ENCODE measurements at places on chromosomes 7 and 10.

DNA sequence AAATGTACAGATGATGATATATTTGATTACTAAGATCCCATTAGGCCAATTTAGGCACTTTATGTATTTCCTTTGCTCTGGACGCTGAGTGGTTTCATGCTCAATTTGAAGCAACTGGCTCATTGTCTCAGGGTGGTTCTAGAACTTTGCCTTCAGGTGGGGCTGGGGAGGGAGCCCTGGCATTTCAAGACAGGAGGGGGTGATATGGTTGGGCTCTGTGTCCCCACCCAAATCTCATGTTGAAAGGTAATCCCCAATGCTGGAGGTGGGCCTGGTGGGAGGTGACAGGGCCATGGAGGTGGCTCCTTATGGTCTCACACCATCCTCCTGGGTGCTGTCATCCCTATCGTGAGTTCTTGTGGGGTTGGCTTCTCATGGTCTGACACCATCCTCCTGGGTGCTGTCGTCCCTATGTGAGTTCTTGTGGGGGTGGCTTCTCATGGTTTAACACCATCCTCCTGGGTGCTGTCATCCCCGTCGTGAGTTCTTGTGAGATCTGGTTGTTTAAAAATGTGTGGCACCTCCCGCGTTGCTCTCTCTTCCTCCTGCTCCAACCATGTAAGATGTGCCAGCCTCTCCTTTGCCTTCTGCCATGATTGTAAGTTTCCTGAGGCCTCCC lies 151.5 kb upstream of the KLF6 start:
- DNase-seq = no peak

DNA sequence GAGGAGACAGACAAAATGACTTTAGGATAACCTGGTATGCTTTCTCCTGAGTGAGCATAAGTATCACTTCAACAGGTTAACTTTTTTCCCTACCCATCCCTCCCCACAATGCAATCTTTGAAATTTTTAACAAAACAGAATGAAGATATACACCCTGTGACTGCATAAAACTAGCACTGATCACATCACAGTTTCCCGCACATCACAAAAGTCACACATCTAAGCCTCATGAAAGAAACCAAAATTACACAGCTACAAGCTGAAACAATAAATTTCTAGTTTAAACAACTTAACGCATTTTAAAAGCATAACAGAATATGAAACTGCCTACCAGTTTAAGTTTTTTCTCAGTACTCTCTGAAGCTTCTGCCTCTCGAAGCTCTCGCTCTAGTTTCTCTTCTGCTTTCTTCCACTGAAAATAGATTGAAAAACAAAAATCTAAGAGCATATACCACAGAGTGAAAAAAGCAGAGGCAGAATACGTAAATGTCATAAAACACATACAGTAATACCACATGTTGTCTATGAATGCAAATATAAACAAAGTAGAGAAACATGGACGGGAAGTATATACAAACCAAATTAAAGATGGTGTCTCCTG lies 18.1 kb downstream of the NOC3L start:
- no peak for DNase-seq

- DNase-seq = no peak
Observed at GRCh38 chr10:69181433-69181832, 1.4 kb downstream of the SUPV3L1 start.

GRCh38 chr10:36634916-36635315 lies 490.5 kb upstream of the ANKRD30A start:
- no peak for DNase-seq

- no peak for DNase-seq
Observed at GRCh38 chr7:99437946-99438572, 539 bp downstream of the PTCD1 start.

DNA sequence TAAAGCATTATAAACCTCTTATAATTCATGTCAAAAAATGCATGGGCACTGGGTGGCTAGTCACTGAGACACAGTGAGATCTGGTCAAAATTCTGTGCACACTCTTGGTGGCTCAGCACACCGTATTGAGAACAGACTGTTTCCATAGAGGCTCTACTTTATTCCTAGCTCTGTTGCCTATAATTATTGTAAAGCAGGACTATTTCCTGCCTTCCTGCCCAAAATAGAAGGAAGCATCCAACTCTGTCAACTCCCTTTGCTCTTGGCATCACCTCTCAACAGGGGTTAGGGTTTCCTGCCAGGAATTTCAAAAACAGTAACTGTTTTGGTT lies 45.1 kb downstream of the PTN start:
- DNase-seq = no peak

- DNase-seq = no peak
Observed at GRCh38 chr7:134888141-134888740, 98.1 kb upstream of the AGBL3 start.

GRCh38 chr10:102919992-102920739 lies 2.1 kb downstream of the CNNM2 start:
- DNase-seq = no peak

- DNase-seq = peak; percentile 12
Observed at GRCh38 chr7:89661876-89662275, 492.4 kb upstream of the STEAP1 start.

GRCh38 chr10:90288391-90288933 lies 569.4 kb downstream of the HTR7 start:
- peak; percentile 11 for DNase-seq

DNA sequence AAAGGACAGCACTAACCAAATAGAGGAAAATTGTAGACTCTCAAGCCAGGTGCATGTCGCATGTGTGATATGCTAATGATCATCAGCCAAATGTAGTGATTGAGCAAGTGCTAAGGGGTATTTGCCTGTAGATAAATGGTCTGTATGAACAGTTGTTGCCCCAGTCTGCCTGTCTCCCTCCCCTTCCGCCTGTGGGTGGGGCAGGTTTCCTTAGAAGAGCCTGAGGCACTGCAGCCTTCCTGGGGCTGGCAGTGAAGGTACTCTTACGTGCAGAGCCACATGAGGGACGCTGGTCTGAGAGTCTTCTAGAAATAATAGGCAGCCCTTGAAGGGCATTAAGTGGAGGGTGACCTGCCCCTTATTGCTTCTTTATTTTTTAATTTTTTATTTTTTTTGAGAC lies 152.1 kb downstream of the SNX10 start:
- no peak for DNase-seq

GRCh38 chr7:209906-210305 lies 17.5 kb downstream of the FAM20C start:
- DNase-seq = no peak

DNA sequence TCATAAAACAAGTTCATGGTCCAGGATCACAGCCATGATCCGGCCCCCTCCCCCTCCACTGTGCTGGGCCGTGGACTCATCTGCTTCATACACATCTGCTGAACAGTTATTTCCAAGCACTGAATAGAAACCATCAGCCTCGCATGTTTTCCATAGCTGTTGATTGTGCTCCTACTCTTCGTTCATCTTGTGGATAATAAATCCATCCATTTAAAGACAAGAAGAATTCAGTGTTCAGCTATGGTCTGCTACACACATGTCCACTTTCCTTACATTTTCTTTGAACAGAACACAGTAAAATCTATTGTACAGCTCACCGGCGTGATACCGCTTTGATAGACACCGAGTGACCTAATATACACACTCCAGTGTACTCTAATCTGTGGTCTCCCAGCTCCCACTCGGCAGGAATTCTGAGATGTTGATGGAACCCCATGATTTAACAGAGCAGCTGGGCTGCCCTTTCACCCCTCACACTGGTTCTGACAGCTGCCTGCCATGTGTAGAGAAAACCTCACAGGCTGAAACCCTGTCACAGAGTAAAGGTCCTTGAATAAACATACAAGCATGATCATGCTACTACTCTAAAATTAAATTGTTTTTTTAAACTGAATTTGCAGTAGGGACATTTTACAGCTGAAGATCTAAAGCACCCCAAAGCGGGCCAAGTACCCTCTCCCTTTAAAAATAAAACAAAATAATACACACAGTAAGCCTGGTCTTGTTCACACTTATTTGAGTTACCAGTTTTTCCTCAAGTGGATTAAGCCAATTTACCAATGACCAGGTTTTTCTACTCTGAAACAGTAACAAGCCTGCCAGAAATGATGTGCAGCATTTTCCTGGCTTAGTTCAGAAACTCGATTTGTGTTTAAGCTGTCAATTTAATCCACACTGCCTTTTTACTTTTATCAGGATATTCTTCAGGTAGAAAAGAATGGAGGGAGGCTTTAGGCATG lies 95.1 kb upstream of the FZD1 start:
- no peak for DNase-seq

DNA sequence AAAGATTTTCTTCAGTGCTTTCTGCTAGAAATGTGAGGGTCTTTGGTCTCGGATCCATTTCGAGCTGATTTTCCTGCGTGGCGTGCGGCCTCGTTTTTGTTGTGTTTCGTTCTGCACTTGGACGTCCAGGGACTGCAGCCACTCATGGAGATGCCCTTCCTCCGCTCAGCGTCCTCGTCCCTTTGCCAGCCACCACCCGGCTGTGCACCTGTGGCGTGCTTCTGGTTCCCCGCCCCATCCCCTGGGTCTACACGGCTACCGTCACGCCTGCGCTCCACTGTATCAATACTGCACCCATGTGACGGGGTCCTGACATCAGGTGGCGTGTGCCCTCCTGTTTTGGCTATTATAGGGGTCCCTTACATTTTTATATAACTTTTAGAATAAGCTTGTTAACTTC lies 42.7 kb upstream of the NKX6-2 start:
- no peak for DNase-seq

DNA sequence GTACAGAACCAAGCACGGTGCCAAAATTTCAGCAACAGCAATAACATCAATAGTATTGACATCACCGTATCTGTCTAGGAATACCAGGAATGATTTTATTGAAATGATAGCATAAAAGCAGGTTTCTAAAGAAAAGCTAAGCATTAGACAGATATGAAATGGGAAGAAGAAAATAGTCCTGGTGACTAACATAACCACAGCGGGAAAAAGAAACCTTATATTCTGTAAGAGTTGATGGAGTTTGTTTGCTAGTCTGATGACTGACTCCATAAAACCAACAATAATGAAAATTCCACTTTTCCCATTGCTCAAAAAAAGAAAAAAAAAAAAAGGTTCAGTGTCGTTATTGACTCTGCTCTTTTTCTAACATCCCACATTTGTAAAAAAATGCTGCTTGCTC lies 668.3 kb downstream of the IPMK start:
- DNase-seq = no peak

GRCh38 chr7:77266291-77266794 lies 66.7 kb upstream of the FGL2 start:
- DNase-seq = no peak

- DNase-seq = no peak
Observed at GRCh38 chr7:156886020-156886795, 6.8 kb downstream of the LMBR1 start.

GRCh38 chr7:42932811-42933591 lies 825 bp downstream of the MRPL32 start:
- DNase-seq = peak; percentile 54

DNA sequence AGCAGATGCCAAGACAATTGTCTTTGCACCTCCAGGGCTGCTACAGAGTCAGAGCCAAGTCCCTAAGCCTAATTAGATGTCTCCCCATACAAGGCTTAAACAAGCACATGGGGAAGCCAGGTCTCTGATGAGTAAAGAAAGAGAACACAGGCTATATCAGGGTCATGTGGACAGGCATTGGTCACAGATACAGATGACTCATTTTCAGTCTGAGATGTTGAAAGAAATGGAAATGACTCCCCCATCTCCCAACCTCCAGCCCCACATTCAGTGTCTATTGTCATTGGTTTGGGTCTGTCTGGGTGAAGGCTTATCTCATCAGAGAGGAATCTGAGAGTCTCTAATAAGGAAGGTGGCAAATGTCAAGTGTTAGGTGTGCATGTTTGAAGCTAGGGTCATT lies 290.1 kb upstream of the KIAA1217 start:
- DNase-seq = peak; percentile 63

DNA sequence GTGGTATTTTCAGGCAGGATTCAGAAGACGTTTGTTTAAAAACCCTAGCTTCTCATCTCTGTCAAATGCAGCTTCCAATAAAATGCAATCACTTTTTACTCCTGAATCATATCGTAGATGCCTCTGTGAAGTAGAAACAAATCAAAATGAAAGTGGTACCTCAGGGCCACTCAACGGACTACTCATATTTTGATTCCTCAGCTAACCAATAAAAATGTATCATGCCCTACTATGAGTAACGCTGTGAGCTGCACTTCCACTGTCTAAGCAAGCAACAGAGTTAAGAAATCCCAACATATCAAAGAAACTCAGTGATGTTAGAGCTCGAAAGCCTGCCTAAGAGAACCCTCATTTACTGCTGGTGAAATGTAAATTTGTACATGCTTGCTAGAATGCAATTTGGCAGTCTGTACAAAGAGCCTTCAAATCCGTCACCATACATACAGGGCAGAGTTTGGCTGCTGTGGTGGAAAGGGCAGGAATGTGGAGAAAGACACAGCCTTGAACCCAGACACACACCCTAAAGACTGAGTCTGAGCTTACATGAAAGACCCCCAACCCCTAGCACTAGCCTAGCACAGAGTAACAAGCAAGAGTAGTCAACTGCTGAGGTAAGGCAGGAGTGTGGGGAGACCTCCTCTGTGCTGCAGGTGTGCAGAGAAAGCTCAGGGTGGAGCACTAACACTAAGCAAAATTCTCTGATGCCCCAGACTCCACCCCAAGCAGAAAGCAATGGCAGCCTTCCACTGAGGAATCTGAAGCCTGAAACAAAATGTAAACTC lies 151.5 kb downstream of the ANK3 start:
- no peak for DNase-seq

DNA sequence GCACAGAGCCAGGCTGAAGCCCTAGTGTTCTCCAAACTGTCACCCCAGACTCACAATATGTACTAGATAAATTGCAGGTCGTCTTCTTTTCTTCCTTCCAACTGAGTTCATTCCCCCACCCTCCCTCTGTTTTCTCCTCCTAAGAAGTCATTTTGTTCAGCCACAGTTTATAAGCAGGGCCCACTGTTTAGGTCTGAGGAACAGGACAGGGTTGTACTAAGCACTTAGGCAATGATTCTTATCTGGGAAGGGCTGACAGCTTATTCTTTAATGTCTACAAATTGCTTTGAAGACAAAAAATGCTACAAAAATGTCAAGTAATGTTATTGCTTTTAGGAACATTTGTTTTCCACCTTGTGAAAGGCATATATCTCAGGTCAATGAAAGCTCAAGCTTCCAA lies 59.1 kb downstream of the CDC123 start:
- DNase-seq = no peak

- no peak for DNase-seq
Observed at GRCh38 chr10:99535764-99536337, 3.1 kb downstream of the NKX2-3 start.

- peak; percentile 76 for DNase-seq
Observed at GRCh38 chr7:104272767-104273384, 55.5 kb upstream of the LHFPL3 start.

GRCh38 chr7:31938650-31939049 lies 131.6 kb downstream of the PDE1C start:
- DNase-seq = no peak
